ENCODE measurements at places on chromosomes 2 and 18.

- DNase-seq: no peak
Observed at GRCh38 chr2:169014780-169015179, 16.3 kb downstream of the ABCB11 start.

- DNase-seq: no peak
Observed at GRCh38 chr18:74949611-74950010, 259.3 kb downstream of the PTGR3 start.

GRCh38 chr18:22346401-22346952, 71.2 kb downstream of the CTAGE1 start:
- peak; percentile 53 for DNase-seq

GRCh38 chr18:30903566-30903965, 139.0 kb downstream of the DSC3 start:
- DNase-seq: no peak

DNA sequence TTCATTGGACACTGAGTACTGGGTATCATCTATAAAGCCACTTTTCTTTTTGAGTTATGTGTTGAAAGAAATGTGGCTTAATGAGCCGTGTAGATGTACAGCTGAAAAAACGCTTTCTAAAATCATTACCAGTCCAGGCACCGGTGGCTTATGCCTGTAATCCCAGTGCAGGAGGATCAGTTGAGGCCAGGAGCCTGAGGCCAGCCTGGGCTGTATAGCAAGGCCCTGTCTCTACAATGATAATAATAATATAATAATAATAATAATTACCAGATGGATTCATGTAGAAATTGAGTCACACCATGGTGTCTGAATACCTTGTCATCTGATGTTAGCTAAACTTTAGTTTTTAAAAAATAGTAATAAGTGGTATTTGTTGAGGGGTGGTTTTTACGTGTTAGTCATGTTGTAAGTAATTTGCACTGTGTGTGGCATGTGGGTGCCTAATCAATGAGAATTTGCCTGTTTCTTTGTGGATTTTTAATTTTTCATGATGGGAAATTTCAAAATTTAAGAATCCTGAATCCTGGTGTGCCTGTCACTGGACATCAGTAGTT, 30.1 kb downstream of the NCK2 start:
- DNase-seq: no peak

DNA sequence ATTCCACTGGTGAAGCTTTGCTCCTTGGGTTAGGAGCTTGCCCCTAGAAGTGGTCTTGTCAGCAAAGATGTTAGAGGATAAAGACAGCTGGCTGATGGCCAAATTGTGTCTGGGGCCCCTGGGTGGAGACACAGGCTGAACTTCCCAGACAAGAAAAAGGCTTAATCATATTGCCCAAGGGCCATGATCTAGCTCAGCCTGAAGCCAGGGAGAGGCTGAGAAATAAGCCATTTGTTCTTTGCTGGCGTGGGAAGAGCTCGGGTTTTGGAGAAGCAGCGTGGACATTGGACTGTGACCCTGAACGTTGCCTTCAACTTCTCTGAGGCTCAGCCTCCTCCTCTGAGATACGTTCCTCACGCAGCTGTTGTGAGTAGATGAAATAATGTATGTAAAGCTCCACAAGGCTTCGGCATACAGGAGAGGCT, 153.0 kb downstream of the ZFP36L2 start:
- DNase-seq: peak; percentile 24

- DNase-seq: no peak
Observed at GRCh38 chr18:10893196-10893595, 256.2 kb downstream of the PIEZO2 start.

DNA sequence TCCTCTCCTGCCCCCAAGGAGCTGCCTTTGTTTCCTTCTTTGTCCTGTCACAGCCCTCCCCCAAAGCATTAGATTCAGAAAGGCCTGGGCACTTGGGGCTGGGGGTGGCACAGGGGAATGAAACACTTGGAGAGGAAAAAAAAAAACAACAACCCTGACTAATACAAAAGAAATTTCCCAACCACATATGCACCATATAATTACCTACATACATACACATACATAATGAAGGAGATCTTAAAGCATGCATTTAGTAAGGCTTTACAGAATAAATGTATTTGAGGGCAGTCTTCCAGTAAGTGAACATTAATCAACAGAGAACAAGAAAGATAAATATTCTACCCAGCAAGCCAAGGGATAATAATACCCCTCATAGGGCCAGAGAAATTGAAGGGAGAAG, 70.0 kb upstream of the PPP1CB start:
- DNase-seq: no peak

DNA sequence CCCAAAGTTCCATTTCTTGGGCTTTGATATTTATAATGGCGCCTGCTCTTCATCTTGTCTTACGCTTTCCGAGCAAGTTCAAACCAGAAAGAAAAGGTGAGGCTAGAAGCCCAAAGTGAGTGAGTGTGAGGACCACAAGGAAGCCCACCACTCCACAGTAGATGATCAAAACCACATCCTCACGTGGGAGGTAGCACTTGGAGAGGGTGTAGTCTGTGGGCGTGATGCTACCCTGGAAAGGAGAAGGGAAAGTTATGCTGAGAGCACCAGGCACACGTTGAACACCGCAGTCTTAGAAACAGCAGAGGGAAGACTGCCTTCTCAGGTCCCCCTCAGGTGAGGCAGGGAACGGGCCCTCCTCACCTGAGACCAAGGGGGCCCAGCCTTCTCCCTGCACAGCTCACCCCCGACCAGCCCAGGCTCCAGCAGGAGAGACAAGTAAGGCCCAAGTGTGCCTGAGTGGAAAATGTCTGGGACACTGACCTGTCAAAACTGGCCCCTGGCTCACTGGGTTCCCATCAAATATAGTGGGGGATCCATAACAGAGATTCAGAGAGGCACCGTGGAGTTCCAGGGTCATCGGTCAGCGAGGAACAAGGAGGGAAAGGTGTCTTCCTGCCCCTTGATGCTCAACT, 23.6 kb downstream of the MPPE1 start:
- DNase-seq: no peak

DNA sequence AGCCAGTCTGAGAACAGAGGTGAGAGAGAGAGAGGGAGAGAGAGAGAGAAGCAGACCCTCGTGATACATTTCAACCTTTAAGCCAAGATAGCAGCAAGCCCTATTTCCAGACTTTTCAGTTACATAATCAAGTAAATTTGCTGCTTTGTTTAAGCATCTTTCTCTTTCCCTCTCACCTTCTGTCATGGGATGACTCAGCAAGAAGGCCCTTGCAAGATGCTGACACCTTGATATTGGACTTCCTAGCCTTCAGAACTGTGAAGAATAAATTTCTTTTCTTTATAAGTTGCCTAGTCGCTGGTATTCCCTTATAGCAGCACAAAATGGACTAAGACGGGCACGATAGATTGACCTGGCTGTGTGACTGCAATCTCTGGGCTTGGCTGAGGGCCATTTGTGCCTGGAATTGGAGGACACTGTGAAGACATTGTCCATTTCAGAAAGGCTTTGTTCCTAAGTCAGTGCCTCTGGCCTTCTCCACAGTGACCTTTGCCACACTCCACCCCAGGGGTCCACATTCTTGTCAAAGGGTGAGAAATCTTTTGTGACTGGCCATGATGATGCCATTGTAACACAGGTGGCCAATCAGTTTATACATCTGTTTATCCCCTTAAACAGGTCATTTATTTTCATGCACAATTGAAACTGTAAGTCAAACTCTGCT, 51.3 kb upstream of the ITSN2 start:
- no peak for DNase-seq

GRCh38 chr2:164747783-164748433, 93.7 kb downstream of the COBLL1 start:
- DNase-seq: no peak

DNA sequence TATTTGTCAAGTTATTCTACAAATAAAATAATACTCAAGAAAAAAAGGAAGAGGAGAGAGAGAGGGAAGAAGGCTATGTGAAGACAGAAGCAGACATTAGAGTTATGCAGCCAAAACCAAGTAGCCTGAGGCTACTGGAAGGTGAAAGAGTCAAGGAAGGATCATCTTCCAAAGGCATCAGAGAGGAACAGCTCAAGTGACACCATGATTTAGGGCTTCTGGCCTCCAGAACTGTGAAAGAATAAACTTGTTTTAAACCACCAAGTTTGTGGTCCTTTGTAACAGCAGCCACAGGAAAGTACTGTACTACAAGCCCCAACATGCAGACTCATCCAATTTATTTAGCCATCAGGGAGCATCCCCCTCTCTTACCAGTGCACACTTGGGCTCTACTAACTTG, 788.5 kb upstream of the LRRTM1 start:
- no peak for DNase-seq

DNA sequence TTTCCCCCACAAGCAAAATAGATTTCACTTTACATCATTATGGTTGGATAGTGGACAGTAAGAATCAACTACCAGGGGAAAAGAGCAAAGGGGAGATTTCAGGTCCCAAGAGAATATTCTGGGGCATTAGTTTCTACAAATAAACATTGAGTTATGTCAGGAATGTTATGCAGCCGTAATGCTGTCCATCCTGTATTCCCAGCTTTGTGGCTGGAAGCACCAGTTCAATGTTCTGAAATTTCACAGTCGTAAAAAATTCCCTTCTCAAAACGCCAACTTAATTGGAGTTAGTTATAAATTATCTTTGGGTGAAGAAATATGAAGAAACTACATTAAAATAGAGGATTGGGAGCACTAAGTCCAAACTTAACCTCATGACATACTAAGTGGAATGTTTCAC, 141.5 kb upstream of the FIGN start:
- peak; percentile 38 for DNase-seq

- peak; percentile 72 for DNase-seq
Observed at GRCh38 chr2:88669482-88670214, 21.8 kb upstream of the RPIA start.

DNA sequence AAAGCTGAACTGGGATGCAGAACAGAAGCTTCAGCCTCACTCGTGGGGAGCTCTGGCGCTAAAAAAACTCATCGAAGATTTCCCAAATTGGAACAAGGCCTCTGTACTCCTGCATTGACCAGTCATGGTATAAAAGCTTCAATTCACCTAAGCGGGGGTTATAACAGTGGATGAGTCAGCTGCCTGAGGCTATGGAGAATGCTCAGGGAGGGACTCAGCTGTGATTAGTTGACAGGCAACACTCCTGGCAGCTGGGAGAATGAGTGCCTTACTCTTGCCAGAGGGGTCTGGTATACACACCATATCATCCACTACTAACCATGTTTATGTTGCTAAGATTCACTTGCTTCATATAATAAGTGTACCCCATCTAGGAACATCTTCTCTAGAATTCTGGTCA, 350.6 kb upstream of the VRK2 start:
- no peak for DNase-seq

DNA sequence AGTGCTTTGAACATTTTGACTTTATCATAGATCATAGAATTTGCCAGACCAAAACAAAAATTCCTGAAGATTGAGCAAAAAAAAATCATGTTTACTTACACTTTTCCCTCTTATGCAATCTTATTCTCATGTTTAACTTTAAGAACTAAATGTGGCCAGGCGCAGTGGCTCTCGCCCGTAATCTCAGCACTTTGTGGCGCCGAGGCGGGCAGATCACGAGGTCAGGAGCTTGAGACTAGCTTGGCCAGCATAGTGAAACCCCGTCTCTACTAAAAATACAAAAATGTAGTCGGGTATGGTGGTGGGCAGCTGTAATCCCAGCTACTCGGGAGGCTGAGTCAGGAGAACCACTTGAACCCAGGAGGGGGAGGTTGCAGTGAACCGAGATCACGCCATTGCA, 227.9 kb upstream of the KYNU start:
- no peak for DNase-seq

- no peak for DNase-seq
Observed at GRCh38 chr2:196291426-196291825, 120.0 kb upstream of the STK17B start.

GRCh38 chr18:55573386-55573785, 14.6 kb downstream of the TCF4 start:
- no peak for DNase-seq

- DNase-seq: no peak
Observed at GRCh38 chr2:199922856-199923255, 11.8 kb downstream of the C2orf69 start.

- no peak for DNase-seq
Observed at GRCh38 chr18:13538630-13539029, 187.7 kb downstream of the FAM210A start.

DNA sequence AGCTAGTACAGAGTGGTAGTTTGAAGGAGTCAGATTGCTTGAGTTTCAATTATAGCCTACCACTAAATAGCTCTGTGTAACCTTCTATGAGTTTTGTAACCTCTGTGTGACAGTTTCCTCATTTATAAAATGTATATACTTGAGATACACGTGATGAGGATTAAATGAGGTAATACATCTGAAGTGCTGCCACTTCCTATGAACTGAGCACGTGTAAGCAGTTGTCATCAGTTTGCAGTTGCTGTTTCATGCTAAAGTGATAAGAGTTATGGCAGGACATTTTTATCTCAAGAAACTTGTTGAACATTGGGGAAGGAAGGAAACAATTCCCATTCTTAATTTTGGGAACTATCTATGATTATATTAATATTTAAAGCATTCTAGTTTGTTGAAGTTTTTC, 38.5 kb downstream of the CARF start:
- DNase-seq: no peak

DNA sequence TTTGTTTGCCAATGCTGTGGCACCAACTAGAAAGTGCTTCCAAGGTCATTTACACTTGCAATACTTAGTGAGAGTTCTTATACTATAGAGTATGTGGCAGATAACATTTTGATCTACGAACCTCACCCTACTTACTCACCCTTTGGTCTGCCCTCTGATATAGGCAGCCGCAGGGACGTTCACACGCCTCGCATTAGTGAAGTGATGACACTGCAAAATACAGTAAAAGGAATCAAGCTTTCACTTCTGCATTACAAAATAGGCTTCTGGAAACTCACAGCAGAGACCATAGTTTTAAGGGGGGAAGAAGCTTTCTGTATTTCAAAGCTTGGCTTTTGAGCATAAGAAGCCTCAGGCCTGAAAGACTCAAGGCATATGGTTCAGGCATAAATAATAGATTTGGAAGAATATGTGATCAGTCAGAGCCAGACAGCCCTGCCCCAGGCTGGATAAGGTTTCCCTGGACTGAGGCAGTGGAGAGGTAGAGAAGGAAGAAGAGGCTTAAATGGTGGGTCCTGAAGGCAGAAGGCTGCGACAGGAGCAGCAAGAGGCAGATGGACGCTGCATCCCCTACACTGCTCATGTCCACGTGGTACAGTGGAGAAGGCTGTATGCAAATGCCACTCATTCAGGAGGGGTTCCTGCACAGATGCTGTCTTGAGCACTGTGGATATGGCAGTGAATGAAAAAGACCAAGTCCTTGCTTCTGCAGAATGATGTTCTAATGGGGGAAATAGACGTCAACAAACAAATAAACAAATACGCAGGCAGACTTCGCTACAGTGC, 63.1 kb downstream of the FECH start:
- no peak for DNase-seq

- no peak for DNase-seq
Observed at GRCh38 chr2:166167449-166167848, 39.6 kb upstream of the SCN1A start.

GRCh38 chr18:49524349-49524748, 37.3 kb upstream of the C18orf32 start:
- DNase-seq: no peak

DNA sequence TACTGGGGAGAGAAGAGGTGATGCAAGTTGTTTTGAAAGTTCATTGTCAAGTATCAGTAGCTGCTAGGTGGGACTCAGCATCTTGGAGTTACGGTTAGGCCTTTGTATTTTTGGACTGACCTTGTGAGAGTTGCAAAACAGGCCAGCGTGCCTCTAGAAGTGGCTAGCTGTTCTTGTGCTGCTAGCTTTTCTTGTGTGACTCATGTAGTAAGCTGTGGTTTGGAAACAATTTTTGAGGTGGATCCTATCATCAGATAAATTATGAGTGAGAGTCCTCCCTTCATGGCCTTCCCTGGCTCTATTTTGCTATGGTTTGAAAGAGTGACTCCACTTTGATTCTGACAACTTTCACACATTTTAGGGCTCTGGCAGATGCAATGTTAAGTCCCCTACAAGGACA, 409.2 kb upstream of the HS6ST1 start:
- peak; percentile 88 for DNase-seq

Data from AG08395 (cell line).